ENCODE measurements at places on chromosomes 2 and 18.

DNA sequence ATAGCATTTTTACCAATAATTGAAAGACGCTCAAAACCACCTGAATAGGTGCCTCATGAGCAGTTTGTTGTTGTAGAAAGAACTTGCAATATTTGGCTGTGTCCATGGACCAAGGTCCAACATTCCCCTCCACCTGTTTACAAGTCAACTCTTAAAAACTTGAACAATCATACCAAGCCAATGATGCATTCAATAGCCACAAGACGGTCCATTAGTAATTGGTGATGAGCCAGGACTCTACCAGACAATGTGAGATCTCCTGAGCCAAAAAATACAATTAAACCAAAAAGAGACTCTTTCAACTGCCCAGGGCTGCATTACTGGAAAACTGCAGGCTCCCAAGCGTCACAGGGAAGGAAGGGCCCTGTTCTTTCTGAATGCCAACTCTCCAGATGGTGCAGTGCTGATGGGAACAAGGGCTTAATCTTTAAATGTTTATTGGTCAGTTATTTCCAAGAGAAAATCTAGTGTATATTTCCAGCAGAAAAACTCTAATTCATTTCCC lies 118.8 kb upstream of the EPB41L3 start:
- DNase-seq = no peak

GRCh38 chr18:53935399-53935798 lies 289.1 kb downstream of the MBD2 start:
- DNase-seq = no peak

- DNase-seq = no peak
Measured at GRCh38 chr2:98761909-98762308, 31.0 kb upstream of the MGAT4A start.

GRCh38 chr2:127072396-127072795 lies 34.6 kb downstream of the BIN1 start:
- DNase-seq = no peak

DNA sequence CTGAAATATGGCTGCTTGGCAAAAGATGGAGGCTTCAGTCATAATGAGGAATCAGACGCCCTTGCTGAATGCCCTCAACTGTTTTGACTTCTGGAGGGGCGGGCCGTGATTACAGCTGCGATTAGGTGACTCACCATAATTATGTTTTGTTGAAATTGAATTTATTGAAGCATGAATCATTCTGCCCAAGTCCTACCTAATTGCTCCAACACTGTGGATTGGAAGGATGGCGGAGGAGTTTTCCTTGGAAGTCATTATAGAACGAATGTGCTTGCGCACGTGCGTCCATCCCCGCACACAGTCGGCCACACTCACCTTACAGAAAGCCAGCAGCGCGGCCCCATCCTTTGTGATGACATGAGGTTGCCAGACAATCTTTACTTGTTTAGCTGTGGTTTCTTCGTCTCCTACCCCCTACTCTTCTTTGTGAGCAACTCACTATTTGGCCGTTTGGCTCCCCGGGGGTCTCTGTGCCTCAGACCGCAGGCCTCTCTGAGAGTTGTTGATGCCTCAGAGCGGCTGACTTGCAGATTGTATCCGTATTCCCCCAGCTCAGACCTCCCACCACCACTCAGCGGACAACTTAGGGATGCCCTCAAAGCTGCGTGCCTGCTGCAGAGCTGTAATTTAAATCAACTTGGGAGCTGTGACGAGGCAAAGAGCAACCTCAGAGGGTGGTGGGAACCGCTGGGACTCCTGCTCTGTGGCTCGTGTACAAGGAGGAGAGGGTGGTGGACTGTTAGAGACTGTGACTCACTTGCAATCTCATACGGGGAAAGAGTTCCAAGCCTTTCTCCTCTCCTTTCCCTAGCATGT lies 513.4 kb downstream of the TNS1 start:
- peak; percentile 32 for DNase-seq

GRCh38 chr2:102473020-102473419 lies at the start of gene SLC9A4:
TSS of gene SLC9A4 (plus strand) at chr2:102473226. CDS start at chr2:102473760, 534 bp downstream.
- DNase-seq = no peak
